NCI-H748 treated with DMSO at 0.1 percent for 48 hours (cell line): ENCODE measurements at places on chromosomes 12 and 14.

DNA sequence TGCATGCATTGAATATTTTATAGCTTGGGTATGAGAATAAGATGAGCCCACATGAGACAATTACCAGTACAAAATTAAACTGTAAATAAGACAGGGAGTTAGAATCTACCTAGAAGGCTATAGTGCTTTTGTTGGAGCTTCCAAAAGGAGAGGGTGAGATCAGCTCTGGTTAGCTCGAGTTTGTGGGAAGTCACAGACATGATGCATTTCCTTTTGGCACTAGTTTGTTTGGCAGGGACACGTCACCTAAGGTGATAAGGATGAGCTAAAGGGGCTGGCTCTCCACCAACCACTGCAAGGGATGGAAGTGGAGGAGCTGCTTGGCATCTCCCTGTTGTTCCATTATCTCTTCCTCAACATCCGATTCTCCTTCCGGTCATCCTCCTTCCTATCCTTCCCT, 48.5 kb upstream of the CPM start:
- DNase-seq = no peak

DNA sequence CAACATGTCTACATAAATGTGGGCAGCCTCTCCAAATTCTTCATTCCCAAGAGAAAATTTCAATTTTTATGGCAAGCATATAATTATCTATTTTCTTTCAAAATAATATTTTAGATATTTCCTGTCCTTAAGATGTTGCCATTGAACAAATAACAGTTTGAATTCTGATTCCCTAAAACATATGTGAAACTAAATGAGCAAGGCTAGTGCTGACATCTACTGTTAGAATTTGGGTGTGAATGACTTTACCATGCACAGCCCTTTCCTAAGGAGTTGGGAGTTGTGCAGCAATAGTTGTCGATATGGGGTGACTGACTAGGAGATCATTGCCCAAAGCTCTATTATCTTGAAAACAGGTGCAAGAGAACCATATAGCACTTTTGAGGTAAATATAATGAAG, 108.2 kb upstream of the SLC38A4 start:
- no peak for DNase-seq

DNA sequence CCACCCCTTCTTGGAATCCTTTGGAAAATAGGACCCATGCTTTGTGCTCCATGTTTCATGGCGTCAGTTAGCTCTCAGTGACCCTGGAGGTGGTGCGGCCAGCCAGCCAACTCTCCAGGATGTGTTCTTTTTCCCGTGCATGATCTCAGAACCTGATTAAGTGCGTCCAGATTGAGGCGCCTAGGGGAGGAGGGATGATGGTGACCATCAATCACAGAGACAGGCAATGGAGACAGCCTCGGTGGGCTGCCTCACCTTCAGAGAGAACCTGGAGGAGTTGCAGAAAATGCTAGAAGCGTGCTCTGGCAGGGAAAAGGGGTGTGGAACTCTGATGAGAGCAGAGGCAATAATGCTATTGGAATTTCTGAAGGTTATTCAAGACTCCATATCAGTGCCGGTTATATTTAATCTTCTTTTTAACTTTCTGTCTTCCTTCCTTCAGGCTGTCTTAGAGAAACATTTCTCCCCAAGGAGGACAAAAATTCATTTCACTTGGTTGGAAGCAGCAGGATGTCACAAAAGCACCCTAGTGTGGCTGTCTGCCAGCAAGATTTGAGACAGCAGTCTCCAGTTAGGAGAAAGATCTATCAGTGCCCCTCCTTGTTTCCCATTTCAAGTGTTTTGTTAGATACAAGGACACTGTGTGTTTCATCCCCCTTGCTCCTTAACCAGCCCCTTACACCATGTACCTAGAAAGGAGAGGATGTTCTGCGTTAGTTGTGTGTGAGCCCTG, 53.3 kb upstream of the IGF1 start:
- DNase-seq = no peak

GRCh38 chr12:106436164-106436563, 78.6 kb downstream of the POLR3B start:
- DNase-seq = no peak

DNA sequence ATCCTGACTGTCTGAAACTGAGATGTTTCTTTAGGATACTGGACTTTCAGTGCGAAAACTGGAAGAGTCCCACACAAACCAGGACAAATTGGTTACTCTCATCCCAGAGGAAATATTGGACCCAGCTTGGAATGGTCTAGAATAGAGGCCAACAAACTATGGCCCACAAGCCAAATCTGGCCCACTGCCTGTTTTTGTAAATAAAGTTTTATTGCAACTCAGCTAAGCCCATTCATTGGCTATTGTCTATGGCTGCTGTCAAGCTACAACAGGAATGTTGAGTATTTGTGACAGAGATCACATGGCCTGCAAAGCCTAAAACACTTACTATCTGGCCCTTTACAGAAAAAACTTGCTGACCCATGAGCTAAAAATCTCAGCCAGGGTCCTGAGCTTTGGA, 6.5 kb downstream of the WSCD2 start:
- no peak for DNase-seq

DNA sequence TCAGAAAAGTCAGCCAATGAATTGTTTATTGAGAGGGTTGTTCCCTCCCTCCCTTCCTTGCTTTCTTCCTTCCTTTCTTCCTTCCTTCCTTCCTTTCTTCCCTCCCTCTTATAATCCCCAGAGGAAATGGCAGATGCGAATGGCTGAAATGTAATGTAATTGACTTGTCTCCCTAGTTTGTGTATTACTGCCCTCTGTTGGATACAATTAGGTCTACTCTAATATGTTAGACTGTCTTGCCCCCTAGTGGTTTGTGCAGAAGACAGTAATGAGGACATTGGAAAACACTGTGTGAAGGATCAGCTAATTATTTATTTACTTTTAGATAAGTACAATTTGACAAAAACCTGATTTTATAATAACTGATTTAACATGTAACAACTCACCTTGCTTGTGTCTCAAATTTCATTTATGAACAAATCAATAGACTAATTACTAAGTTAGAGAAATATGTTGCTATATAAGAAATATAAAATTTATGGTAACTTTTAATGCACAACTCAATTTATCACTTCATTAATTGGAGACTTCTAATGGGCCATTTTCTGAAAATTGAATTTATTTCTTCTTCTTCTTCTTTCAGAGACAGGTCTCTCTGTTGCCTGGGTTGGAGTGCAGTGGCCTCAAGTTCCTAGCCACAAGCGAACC, 229.8 kb upstream of the LRIG3 start:
- peak; percentile 91 for DNase-seq

DNA sequence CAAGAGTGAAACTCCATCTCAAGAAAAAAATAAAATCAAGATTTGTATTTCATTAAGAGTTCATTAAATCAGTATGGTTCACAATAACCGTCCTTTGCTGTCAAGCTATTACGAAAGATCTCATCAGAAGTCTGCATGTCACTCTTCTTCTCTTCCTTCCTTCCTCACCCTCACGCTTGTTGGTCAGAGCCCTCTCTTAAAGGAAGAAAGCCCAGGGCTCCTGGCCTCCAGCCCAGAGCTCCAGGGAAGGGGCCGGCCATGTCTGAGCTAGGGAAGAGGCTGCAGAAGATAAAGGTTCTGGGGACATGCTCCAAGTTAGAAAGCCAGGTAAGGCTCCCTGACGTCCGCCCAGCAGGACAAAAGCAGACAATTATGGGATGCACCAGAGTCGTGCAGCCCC, 43.1 kb upstream of the DLK1 start:
- no peak for DNase-seq

DNA sequence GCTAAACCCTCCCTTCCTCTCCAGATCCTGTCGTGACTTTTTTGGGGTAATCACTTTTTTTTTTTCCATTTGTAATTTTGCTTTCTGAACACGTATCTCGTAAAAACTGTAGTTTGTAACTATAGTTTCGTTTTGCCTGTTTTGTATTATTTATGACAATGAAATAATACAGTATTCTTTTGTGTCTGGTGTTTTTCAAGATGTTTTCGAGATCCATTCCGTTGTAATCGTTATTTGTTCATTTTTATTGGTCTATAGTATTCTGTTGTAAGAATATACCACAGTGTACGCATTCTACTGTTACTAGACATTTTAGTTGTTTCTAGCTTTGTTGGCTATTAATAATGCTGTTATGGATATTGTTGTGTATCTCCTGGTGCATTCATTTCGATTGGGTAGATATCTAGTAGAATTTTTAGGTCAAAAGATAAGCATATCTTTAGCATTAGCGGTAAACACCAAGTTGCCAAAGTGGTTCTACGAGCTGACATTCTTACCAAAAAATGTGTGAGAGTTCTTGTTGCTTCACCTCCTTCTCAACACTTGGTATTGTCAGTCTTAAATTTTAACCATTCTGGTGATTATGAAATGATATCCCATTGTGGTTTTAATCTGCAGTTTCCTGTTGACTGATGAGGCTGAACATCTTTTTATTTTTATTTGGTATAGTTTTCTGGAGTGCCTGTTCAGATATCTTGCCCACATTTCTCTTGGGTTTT, 92.3 kb upstream of the EVL start:
- peak; percentile 15 for DNase-seq

GRCh38 chr12:120835304-120835612, 68.9 kb downstream of the SPPL3 start:
- no peak for DNase-seq
